NCI-H2227 treated with DMSO at 0.1 percent for 48 hours (cell line): ENCODE measurements at places on chromosomes 1 and 21.

DNA sequence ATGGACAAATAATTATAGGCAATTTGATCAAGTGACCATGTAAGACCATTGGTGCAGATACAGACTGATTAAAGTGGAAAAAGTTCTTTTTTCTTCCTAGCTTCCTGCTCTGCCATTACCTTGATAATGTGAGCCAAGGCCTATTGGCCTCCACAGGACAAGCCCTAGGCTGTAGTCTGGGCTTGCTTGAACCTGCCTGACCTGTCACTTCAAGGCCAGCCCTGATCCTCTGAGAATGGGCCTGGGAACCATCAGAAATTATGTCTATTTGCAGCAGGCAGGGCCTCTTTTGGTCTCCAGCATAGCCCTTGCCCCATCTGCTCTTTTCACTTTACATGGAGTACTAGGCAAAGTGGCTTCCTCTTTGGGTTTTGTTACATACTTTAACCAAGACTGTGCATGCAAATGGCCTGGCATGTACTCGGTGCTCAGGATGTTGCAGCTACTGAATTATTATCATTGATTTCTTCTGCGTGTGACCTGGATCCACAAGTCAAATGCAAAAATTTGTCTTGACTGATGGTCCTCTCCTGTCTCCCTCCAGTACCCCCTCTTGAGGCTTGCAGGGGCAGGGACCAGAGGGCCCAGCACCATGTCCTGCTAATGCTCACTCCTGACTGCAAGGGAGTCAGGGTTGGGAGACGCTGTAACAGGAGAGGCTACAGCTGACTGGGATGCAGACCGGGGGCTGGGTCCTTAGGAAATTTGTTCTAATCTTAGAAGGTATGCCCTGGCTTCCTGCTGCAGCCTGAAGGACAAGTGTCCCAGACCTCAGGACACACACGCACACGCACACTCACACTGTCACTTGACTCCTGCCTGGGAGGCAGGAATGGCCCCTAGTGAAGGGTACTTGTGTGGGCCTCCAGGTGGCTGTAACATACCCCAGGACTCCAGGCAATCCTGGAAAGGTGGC lies 39.4 kb downstream of the RCSD1 start:
- DNase-seq, result no peak

- DNase-seq, result no peak
These were observed 834.0 kb downstream of the USP25 start for GRCh38 chr21:16563795-16564194.

GRCh38 chr1:169472738-169473137 lies 13.0 kb downstream of the SLC19A2 start:
- DNase-seq, result no peak

- peak; percentile 30 for DNase-seq
These were observed 165.3 kb downstream of the GALNT2 start for GRCh38 chr1:230232371-230232771.

- DNase-seq, result no peak
These were observed at the start of gene ADGRL4 for GRCh38 chr1:79006564-79006963. Gene ADGRL4, minus strand, starts transcription at chr1:79006730. Its CDS starts 76 bp downstream, at chr1:79006654.

GRCh38 chr1:183022202-183023145 lies 746 bp upstream of the LAMC1 start:
- peak; percentile 56 for DNase-seq

DNA sequence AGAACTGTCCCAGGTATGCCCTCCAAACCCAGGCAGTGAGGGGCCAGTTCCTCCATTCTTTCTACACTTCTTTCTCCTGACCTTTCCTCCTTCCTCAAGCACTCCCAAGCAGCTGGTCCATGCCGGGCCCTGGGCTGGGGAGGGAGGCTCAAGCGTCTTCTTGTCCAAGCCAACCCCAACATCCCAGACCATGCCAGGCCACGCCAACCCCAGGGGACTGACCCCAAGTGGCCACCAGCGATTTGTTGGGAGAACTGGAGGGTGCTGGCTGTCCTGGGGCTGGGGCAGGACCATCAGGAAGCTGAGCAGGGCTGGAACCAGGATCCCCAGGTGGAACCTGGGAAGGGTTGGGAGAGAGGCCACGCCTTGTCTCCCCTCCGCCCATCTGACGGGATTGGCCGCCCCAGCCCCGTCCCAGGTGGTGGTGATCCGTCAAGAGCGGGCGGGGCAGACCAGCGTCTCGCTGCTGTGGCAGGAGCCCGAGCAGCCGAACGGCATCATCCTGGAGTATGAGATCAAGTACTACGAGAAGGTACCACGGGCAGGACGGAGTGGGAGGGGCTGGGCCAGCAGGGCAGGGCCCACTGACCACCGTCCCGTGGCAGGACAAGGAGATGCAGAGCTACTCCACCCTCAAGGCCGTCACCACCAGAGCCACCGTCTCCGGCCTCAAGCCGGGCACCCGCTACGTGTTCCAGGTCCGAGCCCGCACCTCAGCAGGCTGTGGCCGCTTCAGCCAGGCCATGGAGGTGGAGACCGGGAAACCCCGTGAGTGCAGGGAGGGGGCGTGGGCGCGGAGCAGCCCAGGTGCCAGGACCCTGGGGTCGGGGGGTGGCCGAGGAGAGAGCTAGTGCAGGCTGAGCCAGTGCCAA lies 29.9 kb downstream of the EPHA8 start:
- DNase-seq, result no peak

- DNase-seq, result no peak
These were observed 14.0 kb upstream of the NCF2 start for GRCh38 chr1:183604038-183604808.

DNA sequence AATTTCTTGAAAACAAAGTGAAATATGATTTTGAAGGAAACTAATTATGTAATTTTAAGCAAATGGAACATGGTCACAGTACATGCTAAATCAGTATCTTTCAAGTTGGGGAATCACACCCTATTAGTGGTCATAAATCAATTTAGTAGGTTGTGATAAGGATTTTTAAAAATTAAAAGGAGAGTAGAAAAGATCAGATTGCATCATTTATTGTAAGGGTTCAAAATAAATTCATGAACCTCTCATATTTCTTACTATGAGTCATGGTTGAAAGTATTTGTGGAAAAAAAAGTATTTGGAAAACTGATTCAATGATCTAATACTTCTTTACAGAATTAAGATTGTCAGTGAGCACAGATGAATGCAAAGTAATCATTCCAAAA lies 14.6 kb downstream of the ADSS2 start:
- DNase-seq, result no peak

DNA sequence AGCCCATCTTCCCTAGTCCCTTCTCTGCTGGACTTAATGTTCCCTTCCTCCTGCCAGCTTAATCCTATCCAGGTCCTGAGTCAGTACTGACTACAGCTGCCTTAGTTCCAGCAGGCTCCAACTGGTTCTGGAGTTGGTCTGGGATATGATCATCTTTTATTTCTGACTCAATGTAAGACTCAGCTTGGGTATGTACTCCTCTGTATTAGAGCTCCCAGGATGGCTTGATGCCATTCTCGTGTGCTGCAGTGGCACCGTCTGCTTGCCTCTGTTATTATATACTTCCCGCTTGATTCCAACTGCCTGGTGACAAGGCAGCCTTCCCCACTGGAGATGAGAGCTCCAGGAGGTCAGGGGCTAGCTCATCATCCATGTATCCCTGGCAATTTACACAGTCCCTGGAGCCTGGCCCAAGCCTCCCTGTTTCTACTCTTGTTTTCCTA lies 164.4 kb upstream of the DPT start:
- peak; percentile 96 for DNase-seq

DNA sequence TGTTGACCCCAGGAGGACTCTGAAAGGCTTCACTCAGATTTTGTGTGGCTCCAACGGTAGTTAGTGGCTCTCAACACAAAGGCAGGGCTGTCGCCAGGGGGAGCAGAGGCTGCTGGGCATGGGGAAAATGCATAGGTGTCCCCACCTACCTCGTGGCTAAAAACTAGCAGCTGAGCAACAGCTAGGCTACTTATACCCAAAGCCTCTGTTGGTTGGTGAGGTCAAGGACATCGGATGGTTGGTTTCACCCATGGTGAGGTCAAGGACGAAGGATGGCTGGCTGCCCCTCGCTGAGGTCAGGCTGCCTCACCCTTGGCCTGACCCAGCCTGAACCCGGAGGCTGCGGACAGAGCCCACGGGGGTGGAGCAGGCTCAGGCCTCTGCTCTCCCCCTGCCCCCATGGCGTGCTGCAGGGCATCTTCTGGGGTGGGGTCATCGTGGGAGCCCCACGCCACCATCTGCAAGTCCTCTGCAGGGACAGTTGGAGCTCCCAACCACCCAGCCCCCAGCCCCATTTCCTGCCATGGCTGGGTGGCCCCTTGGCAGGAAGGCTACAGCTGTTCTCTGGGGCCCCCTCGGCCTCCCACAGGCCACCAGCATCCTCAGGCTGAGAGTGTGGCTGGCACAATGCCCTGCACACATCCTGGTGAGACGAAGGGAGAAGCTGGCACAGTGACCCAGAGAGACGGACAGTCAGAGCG lies 8.5 kb upstream of the GNB1 start:
- DNase-seq, result no peak

- DNase-seq, result no peak
These were observed 39.0 kb downstream of the MRPL39 start for GRCh38 chr21:25568246-25568645.

DNA sequence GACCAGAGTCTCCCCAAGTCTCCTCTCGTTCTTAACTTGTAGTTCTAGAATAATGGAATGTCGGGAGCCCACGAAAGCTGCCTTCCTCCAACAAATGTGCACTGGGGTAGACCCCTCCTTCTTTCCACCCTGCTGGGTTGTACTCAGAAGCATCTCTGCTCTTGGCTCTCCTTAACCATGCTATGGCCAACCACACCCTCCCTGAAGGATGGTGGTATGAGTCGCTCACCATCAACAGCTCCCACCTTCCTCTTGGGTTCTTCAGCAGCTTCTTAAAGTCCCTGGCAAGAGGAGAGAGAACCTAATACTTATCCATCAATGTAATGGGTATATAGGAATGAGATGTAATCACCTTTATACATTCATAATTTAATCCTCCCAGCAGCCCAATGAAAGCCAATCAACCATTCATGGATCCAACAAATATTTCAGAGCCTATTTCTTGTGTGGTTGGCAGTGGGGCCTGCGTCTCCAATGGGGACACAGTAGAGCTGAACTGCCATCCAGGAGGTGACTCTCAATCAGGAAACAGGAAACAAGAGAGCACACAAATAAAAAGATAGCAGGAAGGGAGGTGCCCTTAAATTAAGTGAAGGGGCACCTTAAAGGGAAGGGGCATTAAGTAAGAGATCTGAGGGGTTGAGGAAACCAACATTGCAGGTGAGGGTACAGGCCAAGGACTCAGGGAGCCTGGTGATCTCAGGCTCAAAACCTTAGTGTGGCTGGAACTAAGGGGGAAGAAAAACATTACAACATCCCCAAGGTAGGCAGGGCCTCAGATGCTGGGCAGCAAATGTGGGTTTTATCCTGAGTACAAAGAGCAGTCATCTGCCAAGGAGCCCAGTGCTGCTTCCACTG lies 64.4 kb upstream of the ETS2 start:
- DNase-seq, result no peak

- DNase-seq, result no peak
These were observed 308.7 kb downstream of the TTLL7 start for GRCh38 chr1:83689921-83690868.
